Kidney capillary endothelial cell (primary cell): ENCODE measurements at places on chromosomes 6 and 20.

DNA sequence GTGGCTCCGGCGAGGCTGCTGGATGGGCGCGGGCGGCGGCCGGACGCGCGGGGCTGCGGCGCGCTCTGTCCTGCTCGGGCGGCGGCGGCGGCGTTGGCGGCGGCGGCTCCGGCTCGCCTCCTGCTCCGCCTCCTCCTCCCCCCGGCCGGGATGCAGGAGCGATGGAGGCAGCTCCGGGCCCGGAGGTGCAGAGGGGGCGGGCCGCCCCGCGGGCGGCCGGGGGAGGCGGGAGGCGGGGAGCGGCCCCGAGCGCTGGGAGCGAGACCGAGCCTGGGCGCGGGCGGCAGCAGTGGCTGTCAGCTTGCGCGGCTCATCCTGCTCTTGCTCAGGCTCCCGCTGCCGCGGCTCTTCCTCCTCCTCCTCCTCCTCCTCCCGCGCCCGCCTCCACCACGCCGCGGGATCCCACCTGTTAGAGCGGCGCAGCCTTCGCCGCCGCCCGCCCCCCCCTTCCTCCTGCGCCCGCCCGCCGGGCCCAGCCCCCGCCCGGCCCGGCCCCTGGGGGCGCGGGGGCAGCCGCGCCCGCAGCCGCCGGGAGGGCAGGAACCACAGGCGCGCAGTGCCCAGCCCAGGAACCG, at the start of gene NOL4L:
Gene NOL4L, minus strand, starts transcription at position 323 of the 575 bp plus-strand sequence. CDS start 443 bp downstream, outside the sequence.
- peak; percentile 17 for DNase-seq

- no peak for DNase-seq
These were observed 122.0 kb downstream of the DNAH8 start for GRCh38 chr6:38837101-38837500.

GRCh38 chr6:35016502-35017321, 124.4 kb downstream of the TCP11 start:
- no peak for DNase-seq

DNA sequence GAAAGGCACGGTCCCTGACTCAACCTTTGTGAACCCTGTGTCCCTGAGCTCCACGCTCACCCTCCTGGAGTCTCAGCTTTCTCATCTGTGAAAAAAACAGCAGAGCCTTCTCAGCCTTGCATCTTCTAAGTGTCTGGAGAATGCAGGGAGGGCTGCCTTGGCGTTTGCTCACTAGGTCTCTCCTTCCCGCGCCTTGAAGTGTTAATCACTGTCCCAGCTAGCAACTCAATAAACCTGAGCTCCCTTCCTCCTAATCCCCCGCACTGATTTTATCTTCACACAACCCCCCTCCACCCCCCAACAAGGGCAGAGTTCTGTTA, 34.9 kb upstream of the FOXC1 start:
- no peak for DNase-seq

GRCh38 chr6:134911547-134911946, 38.4 kb downstream of the ALDH8A1 start:
- no peak for DNase-seq

DNA sequence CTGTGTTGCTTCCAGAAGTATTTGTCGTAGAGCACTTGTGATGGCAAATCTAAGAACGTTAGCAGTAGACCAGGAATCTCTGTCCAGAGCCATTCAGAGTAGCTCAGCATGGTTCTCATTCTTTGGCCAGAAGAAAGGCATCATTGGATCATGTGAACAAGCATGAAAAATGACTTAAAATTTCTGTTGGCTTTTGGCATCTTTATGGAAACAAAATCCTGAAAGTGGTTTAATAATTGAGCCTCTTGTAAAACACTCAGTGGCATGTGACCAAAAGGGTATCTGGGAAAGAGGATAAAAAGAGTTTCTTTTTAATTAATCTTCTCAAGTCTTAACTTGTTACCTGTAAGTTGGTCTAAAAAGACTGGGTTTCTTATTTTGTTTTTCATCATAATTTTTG, 55.2 kb downstream of the PTPN1 start:
- no peak for DNase-seq

GRCh38 chr6:99427988-99428387, 2.9 kb upstream of the PNISR start:
- no peak for DNase-seq

DNA sequence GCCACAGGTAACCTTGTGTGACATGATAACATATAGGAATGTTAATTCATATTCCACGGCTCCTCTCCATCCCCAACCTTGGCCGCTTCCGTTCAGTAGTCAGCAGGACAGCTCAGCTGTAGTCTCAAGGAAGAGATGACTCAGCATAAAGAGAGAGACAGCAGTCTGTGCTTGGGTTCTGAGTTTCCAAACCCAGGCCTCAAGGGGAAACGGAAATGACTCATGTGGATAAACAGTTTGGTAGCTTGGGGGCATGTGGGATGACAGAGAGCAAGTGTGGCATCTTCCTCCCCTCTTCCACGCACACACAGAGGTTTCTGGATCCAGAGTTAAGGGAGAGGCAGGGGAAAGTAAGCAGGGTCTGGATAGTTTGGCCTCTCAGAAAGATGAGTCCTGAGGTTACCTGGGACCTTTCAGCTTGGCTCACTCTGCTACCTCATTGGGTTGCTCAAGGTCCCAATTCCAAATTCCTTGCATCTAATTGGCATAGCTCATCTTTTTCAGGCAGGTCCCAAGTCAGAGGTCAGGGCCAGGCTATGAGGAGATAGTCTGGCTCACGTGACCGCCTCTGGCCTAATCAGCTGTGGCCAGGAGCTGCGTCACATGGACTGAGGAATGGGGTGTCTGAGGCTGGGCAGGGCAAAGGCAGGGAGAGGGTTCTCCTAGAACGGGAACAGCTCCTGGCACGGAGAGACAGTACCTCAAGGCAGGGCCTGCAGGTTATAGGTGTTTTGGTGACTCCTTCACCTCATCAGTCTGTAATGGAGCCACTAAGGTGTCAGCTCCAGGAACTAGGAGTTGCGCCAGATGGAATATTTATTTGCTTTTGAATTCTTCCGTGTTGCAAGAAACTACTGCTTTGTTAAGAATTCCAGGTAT, 36.5 kb upstream of the MLN start:
- peak; percentile 99 for DNase-seq

DNA sequence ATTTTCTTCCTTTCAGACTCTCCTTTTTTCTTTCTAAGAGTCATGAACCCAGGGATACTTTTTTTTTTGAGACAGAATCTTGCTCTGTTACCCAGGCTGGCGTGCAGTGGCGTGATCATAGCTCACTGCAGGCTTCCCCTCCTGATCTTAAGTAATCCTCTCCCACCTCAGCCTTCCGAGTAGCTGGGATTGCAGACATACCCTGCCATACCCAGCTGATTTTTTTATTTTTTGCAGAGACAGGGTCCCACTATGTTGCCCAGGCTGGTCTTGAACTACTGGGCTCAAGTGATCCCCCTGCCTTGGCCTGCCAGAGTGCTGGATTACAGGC, 32.8 kb upstream of the IER3 start:
- DNase-seq: no peak

GRCh38 chr6:39040080-39040673, 8.4 kb upstream of the GLP1R start:
- DNase-seq: no peak
